ENCODE measurements at places on chromosomes 3 and 15. TPM values are rescaled to one million over a fixed set of nuclear protein-coding genes. Genes with fewer than 3 reads are reported as not detected.

DNA sequence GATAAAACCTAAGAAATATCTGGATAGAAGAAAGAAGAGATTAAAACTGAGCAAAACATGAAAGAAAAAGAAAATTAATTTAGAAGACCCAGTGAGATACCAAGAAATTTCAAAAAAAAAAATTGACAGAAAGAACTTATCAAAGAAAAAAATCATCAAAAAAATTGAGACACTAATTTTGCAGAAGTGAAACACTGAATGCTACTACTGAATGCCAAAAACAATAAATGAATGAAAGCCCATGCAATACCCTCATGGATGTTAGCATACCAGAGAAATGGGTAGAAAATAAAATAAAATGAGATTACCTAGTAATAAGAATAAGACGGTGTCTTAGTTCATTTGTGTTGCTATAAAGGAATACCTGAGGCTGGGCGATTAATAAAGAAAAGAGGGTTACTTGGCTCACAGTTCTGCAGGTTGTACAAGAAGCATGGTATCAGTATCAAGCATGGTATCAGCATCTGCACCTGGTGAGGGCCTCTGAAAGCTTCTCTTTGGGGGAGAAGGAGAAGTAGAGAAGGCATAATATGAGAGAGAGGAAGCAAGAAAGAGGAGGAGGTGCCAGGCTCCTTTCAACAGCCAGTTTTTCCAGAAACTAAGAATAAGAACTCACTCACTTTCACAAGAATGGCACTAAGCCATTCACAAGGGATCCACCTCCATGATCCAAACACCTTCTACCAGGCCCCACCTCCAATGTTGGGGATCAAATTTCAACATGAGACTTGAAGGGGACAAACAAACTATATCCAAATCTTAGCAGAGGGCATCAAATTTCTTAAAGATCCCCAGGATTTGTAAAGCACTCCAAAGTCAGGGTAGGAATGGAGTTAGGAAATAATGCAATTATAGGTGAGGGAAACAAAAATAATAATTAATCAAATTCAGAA, 73.2 kb downstream of the BTLA start:
- DNase-seq, result no peak

- peak; percentile 59 for DNase-seq
Measured at GRCh38 chr3:178966299-178967176, 105.1 kb downstream of the ZMAT3 start.

DNA sequence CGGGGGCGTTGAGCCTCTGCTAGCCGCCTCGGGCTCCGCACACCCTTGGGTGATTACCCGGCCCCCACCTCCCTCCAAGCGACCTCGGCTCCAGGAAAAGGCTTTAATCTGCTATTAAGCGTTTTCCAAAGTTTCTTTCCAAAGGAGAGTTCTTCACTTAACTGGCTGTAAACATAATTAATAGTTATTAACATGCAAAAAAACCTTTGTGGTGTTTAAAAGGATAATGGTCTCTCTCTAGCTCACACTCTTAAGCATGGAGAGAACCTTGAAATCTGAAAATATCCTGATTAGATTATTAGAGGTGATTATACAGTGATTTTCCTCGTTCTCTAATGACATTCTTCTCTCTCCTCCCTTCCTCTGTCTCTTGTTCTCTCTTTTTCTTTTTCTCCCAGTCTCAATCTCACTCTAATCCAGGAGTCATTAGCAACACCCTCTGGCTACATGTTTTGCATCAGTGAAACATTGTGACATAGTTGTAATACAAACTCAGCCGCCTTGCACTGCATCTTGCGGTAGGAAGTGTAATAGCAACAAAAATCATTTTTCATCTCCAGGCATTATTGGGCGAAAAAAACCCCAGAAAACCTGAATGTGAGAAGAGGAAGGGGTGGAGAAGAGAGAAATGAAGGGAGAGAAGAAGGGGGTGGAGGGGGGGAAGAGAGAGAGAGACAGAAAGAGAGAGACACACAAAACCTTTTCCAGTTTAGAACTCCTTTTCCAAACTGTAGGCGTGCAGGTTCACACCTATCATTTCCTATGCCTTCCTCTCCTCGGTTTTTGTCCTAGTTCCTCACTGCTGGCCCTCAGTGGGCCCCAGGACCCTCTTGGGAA, 24.4 kb downstream of the NR2F2 start:
- DNase-seq, result no peak

DNA sequence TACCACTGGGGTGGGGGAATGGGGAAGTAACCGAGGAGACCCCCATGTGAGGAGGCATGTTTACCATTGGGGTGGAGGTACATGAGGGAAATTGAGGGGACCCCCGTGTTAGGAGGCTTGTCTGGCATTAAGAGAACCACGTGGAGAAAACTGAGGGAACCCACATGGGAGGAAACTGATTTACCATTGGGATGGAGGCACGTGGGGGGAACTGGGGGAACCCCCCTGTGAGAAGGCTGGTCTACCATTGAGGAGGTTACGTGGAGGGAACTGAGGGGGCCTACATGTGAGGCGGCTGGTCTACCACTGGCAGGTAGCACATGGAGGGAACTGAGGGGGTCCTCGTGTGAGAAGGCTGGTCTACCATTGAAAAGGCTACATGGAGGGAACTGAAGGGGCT, 159.4 kb downstream of the FBLN2 start:
- no peak for DNase-seq

GTF2E1 gene
- total RNA-seq, result 20.6 TPM

DNA sequence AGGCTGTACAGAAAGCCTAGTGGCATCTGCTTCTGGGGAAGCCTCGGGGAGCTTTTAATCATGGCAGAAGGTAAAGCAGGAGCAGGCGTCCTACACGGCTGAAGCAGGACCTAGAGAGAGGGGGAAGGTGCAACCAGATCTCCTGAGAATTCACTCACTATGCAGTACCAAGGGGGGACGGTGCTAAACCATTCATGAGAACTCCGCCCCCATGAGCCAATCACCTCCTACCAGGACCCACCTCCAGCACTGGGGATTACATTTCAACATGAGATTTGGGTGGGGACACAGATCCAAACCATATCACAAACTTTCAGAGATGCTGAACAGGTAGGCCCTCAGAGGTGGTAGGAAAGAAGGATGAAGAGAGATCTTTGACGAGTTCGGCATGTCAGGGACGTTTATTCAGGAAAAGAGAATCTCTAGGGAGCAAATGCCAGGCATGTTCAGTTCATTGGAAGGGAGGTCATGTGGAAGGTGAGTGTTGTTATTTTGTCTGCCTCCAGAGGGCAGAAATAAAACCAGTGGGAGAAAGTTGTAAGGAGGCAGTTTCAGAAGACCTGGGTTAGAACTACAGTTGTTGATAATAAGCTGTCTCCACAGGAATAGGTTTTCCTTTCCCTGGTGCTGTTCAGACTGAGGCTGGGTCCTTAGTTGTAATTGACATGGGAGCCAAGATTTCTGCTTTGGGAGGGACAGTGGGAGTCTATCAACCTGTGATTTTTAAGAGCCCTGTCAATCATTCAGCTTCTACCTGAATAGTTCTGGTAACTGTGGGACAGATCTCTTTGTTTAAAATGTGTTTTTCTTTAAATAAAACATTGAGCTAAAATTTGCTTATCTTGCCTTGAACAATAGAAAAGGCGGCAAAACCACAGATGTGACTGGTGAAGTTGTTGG, 4.3 kb upstream of the FNDC3B start:
- peak; percentile 44 for DNase-seq

NECTIN3 gene
- 51.4 TPM for total RNA-seq

NDUFB4 gene
- total RNA-seq, result 203 TPM

- DNase-seq, result peak; percentile 31
Measured at GRCh38 chr3:32937331-32937730, 14.1 kb upstream of the CCR4 start.

Data from A172 (cell line).